NCI-H1436 (cell line): ENCODE measurements at places on chromosomes 1 and 21.

GRCh38 chr1:26378088-26378878, 5.7 kb upstream of the ZNF683 start:
- DNase-seq: no peak

DNA sequence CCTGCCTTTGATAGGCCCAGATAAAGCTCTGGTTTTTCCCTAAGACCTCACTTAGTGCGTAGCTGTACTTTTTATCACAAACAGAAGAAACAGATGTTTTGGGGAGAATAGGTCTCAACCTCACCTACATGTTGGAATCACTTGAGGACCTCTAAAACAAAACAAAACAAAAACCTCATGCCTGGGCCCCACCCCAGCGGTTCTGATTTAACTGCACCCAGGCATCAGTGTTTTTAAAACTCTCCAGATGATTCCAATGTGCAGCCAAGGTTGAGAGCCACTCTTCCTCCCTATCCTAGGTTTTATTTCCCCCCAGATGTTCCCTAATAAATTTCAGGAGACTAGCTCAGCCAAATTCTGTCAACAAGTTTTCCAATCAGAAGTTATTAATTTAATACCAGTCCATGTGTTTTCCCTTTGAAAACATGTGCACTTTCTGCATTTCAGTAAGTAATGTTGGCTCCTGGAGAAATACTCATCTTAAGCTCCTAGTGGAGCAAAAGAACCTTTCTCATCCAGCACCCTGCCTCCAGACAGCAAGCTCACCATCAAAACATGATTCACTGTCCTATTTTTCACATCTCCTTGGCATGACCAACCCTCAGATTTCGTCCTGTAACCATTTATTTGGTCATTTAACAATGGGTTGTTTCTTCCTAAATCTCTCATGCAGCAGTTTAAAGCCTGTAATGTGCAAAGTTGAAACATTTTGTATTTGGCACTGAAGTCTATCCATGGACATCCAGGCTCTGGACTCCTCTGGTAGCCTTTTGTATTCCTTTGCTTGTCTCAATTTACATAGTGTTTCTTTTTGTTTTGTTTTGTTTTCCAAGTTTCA, 27.5 kb downstream of the LRRC8C start:
- no peak for DNase-seq

DNA sequence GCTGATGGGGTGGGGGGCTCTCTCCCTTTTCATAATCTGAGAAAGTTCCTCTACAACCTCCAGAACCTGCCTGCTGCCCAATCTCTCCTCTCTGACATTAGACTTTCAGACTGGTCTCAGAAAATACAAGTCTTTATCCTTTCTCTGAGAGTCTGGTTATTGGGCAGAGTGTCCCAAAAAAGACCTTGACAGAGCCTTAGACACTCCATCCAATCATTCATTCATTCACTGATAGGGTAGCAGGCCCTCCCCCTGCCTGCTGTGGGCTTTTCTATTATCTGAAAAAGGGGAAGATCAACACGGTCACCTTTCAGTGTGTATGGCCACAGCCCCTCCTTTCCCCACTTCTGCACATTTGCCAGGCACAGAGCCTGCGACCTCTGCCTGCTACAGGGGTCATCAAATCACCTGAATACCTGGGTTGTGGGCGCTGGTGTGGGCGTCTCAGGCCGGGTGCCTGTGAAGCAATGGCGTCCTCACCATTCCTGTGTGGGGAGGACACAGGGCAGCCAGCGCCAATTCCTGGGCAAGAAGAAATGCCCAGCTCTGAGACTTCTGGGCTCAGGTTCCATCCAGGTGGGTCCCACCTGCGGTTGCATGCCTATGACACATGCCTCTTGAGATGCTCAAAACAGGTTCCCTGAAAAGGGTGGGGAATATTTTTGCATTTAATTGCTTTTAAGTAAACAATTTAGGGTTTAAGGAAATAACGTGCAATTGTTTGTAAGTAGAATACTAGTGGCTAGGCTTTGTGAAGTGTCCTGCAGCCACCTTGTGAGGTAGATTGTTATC, 52.8 kb downstream of the ELK4 start:
- DNase-seq: peak; percentile 32

GRCh38 chr21:15332572-15332971, 267.8 kb upstream of the NRIP1 start:
- no peak for DNase-seq

GRCh38 chr1:10337436-10337835, 61.4 kb upstream of the PGD start:
- no peak for DNase-seq
